ENCODE measurements at places on chromosomes 1 and 21.

DNA sequence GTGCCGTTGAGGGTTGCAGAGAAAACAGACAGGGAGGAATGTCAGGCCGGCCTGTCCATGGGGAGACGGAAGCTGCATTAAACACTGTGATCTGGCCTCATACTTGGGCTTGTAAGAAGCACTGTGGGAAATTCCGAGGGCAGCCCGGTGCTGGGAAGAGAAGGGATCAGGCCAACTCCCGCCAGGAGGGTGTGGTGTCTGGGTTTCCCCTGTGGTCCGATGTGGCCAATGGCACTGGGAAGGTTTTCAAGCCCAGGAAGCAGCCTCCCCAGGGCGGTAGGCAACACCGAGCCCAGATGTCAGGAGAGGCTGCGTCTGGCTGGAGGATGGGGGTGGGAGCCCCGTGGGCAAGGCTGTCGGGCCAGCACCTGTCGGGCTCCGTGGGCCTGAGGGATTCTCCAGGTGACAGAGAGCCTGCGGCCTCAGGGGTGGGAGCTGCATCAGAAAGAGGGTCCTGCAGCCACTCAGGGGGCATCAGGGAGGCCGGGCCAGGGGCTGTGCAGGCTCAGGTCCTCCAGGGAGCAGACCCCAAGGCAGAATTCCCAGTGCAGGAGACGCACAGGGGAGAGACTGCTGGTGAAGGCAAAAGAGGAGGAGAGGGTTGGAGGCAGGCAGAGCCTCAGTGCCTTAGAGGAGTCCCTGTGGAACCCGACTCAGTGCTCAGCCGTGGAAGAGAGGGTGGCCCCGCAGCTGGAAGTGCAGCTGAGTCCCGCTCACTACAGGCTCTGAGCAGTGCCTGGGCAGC is 8.4 kb downstream of the UBASH3A start:
- DNase-seq, result no peak

GRCh38 chr1:248787430-248787829 is 31.9 kb upstream of the LYPD8 start:
- no peak for DNase-seq

DNA sequence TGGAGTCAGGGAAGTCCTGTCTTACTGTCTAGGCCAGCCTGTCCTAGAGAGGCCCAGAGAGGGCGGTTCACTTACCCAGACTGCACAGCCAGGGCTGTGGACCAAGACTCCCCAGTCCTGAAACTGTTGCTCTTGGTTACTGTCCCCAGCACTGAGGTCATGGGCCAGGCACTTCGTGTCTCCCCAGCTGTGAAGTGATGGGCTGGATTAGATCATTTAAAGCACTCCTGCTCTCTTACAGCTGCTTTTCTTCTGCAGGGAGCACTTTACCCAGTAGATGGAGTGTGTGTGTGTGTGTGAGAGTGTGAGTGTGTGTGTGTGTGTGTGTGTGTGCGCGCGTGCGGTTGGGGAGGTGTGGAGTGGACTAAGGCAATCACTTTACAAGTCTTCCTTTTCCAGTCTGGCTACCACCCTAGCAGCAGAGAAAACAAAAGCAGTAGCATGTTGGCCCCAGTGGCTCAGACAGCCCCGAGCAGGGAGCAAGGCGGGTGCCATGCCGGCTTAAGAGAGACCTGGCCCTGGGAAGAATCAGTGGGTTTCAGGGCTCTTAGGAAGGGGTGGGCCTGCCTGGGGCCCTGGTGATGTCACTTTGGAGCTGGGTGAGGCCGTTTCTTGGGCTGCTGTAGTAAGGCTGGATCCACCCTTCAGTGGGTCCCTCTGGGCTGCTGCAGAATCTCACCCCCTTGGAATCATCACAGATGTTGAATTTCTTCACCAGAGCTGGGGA is 2.4 kb downstream of the SPSB1 start:
- DNase-seq, result no peak

- DNase-seq, result no peak
Measured at GRCh38 chr1:25922056-25922970, 16.1 kb upstream of the STMN1 start.

GRCh38 chr1:8347635-8348034 is 29.7 kb downstream of the SLC45A1 start:
- DNase-seq, result no peak

DNA sequence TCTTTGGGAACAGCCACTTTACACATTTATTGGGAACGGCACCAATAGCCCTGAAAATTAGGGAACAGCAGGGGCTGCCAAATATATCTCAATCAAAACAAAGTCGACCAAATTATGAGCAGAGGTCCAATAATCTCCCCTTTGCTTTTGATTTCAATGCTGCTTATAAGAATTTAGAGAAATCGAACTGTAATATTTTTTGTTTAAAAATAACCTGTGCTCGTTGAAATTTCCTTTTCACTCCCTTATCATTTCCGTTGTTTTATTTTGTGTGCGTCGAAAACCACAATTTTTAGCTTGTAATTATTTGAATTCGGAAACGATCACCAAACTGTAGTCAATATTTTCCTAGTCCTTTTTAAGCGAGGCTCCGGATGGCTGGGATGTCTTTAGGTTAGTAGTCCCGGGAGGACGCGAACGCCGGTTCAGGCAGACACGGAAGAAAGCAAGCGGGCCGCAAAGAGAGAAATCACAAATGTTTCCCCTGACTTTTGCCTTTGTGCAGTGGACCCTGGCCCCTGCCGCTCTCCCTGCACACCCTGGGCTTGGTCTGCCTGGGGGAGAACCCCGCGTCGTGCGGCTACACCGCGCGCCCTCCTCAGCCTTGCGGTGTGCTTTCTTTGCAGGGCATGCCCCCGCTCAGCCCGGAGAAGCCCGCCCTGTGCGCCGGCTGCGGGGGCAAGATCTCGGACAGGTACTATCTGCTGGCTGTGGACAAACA is 2.3 kb downstream of the LHX9 start:
- no peak for DNase-seq

GRCh38 chr21:15823486-15824150 is 93.8 kb downstream of the USP25 start:
- DNase-seq, result no peak

GRCh38 chr1:214840356-214840755 is 237.4 kb downstream of the CENPF start:
- no peak for DNase-seq

DNA sequence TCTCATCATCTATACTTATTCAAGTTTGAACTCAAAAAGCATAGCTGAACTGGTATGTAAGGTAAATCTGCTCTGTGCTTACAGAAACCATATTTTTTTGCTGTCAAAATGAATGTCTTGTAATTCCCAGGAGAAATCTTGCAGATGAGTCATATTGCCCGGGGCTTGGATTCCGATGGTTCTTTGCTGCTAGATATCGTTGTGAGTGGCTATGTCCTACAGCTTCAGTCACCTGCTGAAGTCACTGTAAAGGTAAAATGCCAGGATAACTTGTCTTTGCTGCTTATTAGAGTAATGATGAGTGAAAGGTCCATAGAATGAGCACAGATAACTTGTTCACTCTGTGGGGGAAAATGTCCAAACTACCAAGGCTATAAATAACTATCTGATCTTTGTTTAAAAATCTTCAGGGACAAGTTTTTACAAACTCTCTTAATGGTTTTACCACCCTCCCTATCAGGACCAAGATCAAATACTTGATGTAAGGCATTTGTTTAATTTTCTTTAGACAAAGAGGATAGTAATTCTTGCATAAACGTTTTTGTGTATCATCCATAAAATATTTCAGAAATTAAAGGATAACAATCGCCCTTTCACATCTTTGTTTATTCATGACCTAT is 222.3 kb downstream of the TPR start:
- no peak for DNase-seq

- DNase-seq, result no peak
Measured at GRCh38 chr1:11648732-11649158, 5.5 kb downstream of the FBXO2 start.

DNA sequence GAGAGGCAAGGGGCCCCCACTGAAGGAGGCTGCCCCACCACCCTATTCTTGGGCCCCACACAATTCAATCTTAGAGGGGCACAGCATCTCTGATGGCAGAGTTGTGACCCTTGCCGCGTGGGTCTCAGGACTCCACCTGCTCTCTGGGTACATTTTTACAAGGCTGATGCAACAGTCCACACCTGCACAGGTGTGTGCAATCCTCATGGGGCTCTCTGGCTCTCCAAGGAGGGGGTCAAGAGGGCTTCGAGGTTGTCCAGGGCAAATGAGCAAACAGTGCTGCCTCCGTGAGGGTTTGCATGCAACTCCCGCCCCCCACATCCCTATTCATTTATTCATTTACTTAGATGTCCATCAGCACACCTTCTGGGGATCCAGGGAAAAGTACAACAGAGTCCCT is 81.6 kb upstream of the IFFO2 start:
- DNase-seq, result no peak

GRCh38 chr1:31441558-31441957 is 28.5 kb downstream of the SERINC2 start:
- DNase-seq, result peak; percentile 28

DNA sequence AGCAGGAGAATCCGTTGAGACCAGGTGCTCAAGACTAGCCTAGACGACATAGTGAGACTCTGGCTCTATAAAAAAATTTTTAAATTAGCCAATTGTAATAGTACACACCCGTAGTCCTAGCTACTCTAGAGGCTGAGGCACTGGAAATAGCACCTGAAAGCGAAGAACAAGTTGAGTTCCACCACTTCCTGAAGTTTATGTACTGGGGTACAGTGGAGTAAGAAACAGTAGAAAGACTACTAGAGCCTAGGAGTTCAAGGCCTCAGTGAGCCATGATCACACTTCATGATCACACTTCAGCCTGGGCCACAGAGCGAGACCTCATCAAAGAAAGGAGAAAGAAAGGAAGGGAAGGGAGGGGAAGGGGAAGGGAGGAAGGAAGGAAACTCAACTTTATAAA is 19.8 kb downstream of the RSBN1 start:
- no peak for DNase-seq

DNA sequence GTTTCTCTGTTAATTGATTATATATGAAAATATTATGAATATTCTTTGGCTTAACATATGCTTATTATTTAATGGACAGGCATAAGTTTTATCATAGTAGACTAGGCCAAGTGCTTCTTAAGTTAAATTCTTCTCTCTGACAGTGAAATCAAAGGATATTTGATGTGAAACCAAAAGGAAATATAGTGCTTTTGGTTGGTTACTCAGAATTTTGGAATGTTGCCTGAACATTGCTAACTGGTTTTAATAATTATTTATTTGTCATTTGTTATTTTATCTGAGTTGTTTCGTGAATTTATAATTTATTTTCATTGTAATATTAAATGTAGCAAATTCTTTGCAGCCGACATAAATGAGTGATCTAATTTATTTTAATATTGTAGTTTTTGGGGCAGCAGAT is 18.3 kb downstream of the HOOK1 start:
- no peak for DNase-seq

DNA sequence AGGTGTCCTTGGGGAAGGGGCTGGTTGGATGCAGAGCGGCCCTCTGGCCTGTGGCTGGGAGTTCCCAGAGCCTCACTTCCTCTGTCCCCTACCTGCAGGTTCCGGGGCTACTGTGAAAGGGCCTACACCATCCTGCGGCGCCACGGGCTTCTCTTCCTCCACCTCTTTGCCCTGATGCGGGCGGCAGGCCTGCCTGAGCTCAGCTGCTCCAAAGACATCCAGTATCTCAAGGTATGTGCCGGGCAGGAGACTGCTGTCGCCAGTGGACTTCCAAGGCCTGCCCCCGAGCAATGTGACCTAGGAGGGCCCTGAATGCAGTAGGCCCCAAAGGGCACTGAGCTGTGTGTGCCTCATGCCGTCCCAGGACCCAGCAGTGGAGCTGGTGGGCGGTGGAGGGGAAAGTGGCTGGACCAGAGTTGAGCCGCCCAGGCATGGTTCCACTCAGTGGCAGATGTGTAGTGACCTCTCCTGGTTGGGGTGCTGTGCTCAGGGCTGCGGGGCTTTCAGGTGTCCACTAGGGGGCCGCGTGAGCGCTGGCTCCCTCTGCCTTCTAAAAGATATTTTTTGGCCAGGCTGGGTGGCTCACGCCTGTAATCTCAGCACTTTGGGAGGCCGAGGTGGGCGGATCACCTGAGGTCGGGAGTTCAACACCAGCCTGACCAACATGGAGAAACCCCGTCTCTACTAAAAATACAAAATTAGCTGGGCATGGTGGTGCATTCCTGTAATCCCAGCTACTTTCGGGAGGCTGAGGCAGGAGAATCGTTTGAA is 73.4 kb downstream of the PIK3CD start:
- no peak for DNase-seq

GRCh38 chr1:10671090-10671489 is 125.4 kb downstream of the CASZ1 start:
- no peak for DNase-seq

DNA sequence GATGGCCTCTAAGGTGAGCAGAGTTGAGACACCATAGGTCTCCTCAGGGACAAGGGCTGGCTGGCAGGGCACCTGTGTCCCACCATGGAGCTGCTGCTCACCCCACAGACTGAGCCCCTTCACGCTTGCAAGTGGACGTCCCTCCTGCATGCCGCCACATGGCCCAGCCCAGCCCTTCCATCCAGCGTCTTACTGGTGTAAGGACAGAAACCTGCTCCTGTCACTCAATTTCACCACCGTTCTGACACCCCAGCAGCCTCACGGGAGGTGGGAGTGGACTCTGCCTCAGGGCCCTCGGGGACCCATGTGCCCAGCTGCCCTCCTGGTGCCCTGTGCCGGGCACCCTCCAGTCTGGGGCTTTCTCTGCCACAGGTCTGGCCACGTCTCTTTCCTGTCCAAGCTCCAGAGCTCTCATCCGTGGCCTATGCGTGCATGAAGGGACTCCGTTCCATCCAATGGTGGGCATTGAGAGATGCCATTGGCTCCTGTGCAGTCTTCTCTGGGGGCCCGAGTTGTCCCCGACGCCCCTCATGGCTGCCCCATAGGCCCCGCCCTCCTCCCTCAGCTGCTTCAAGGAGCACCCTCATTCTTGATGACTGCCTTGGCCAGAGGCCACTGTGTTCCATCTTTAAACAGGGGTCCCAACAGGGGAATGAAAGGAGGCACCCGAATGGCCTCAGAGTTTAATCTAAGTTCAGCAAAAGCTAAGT is 42.6 kb upstream of the COL6A1 start:
- no peak for DNase-seq

- DNase-seq, result no peak
Measured at GRCh38 chr1:107726860-107727259, 238.1 kb downstream of the VAV3 start.

DNA sequence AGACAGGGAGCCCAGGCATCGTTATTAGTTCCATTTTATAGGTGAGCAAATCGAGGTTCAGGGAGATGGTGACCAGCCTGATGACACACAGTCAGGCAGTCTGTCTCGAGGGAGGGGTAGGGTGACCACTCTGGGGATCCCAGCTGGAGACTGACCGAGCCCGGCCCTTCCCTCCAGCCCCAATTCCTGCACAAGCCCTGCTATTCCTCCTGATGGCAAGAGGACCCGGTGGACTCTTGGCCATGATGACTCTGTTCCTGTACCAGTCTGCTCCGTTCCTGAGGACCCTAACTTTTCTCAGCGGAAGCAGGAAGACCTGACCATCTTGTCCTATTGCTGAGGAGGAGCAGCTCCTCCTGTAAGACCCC is 391 bp downstream of the AGT start:
- DNase-seq, result no peak

DNA sequence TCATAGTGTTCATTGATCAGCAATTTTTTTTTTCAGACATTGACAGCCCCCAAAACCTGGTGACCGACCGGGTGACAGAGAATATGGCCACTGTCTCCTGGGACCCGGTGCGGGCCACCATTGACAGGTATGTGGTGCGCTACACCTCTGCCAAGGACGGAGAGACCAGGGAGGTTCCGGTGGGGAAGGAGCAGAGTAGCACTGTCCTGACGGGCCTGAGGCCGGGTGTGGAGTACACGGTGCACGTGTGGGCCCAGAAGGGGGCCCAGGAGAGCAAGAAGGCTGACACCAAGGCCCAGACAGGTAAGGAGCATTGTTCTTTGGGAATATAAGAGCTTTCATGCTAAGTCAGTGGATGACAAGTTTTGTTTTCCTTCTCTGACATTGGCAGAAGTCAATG is 49.3 kb downstream of the TNN start:
- no peak for DNase-seq

Data from GM12878 (cell line).